ENCODE measurements at places on chromosomes 4 and X.
A peak's percentile ranks its signal among the peaks of the same experiment; 100 is the strongest.

DNA sequence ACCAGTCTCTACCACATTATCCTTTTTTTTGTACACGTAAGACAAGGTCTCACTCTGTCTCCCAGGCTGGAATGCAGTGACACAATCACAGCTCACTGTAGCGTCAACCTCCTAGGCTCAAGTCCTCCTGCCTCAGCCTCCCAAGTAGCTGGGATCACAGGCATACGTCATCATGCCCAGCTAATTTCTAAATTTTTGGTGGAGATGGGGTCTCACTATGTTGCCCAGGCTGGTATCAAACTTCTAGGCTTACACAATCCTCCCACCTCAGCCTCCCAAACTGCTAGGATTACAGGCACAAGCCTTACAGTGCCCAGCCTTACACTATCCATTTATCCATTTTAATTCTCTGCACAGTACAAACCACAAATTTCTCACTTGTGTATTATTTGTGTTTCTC, 58.0 kb downstream of the CLOCK start:
- H3K4me1 ChIP-seq: no peaks in the 10 kb centered on the region
- H3K27me3 ChIP-seq: no peaks in the 10 kb centered on the region
- DNase-seq: no peak
- no peak overlapping the region for H3K27ac ChIP-seq
- no peak overlapping the region for H3K4me3 ChIP-seq

GRCh38 chrX:110414679-110415439, 56.2 kb downstream of the RTL9 start:
- no peak overlapping the region for H3K27ac ChIP-seq
- no peaks in the 10 kb centered on the region for H3K36me3 ChIP-seq
- no peak for DNase-seq
- peaks cover 6% of the 10 kb centered on the region for H3K4me1 ChIP-seq

DNA sequence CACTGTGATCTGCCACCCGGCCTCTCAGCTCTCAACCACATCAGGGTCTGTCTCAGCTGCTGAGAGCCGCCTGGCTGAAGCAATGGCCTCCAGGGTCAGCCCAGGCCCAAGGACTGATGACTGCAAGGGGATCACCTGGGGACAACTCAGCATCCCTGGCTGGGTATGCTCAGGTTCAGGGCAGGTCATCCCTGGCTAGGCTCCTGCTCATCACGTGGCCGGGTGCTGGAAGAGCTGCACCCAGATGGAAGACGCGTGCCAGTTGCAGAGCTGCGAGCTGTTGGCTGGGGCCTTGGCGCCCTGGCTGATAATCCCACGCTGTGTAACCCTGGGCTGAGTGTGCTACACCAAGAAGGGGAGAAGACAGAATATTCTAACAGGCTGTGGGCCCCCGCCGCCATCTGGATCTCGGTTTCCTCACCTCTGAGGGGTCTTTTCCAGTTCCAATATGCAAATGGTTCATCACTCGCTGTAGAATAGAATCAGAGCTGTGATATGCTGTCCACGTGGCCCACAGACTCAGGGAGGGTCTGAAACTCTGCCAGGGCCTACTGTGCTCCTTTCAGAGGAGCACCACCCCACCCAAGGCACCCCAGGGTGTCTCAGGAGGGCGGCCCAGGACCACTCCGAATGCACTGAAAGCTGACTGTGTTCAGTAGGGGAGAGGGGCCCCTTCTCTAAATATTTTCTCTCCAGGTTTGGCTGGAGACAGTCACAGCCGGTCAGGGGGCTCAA, 338.8 kb downstream of the BCOR start:
- peaks cover 18% of the 10 kb centered on the region for H3K4me1 ChIP-seq
- no peak overlapping the region for H3K27ac ChIP-seq
- H3K27me3 ChIP-seq: no peaks in the 10 kb centered on the region
- no peaks in the 10 kb centered on the region for H3K36me3 ChIP-seq
- H3K4me3 ChIP-seq: no peak overlapping the region

DNA sequence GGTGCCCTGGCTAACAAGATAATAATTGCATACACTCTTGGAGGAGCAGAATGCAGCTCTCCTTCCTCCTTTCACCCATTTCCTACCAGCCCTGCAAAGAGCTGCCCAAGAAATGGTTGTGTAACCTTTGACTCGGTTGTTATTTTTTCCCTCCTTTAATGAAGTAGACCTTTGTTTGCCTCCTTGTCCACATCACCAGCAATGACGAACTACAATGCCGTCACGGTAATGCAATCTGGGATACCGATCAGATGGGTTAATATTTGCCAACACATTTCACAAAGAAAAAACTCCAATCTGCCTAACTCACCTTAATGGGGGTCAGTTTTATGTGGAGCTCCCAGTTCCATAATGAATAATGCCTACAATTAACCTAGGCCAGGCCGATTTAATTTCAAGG, 32.0 kb downstream of the GPRIN3 start:
- no peak for DNase-seq
- peaks cover 56% of the 10 kb centered on the region for H3K4me1 ChIP-seq
- H3K36me3 ChIP-seq: peaks cover 20% of the 10 kb centered on the region
- H3K27ac ChIP-seq: no peak overlapping the region
- H3K27me3 ChIP-seq: no peaks in the 10 kb centered on the region

- no peak overlapping the region for H3K27ac ChIP-seq
- peaks cover 2% of the 10 kb centered on the region for H3K27me3 ChIP-seq
- H3K4me3 ChIP-seq: no peak overlapping the region
- no peaks in the 10 kb centered on the region for H3K36me3 ChIP-seq
Observed at GRCh38 chr4:185779517-185779916, 32.5 kb downstream of the SORBS2 start.

GRCh38 chr4:52554612-52555355, 104.3 kb downstream of the USP46 start:
- DNase-seq: no peak
- no peak overlapping the region for H3K27ac ChIP-seq
- peaks cover 18% of the 10 kb centered on the region for H3K27me3 ChIP-seq
- H3K4me3 ChIP-seq: no peak overlapping the region

GRCh38 chr4:2558301-2558700, 21.9 kb downstream of the FAM193A start:
- H3K4me1 ChIP-seq: peaks cover 39% of the 10 kb centered on the region
- no peak overlapping the region for H3K4me3 ChIP-seq
- peaks cover 15% of the 10 kb centered on the region for H3K36me3 ChIP-seq
- H3K27me3 ChIP-seq: no peaks in the 10 kb centered on the region

- H3K27ac ChIP-seq: peak overlapping the region; percentile 8
- H3K4me3 ChIP-seq: no peak overlapping the region
- peaks cover 14% of the 10 kb centered on the region for H3K4me1 ChIP-seq
Observed at GRCh38 chrX:44314808-44315207, 28.7 kb downstream of the EFHC2 start.

DNA sequence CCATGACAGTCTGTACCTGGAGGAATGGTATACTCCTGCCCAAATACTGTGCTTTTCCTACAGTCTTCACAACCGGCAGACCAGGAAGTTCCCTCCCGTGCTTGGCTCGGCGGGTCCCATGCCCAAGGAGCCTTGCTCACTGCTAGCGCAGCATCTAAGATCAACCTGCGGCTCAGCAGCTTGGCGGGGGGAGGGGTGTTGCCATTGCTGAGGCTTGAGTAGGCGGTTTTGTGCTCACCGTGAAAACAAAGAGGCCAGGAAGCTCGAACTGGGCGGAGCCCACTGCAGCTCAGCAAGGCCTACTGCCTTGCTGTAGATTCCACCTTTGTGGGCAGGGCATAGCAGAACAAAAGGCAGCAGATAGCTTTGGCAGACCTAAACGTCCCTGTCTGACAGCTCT, 152.7 kb downstream of the TEX11 start:
- H3K4me1 ChIP-seq: peaks cover 23% of the 10 kb centered on the region
- H3K27me3 ChIP-seq: no peaks in the 10 kb centered on the region
- H3K36me3 ChIP-seq: peaks cover 4% of the 10 kb centered on the region
- DNase-seq: peak; percentile 81

GRCh38 chr4:5126857-5127256, 75.6 kb downstream of the STK32B start:
- H3K4me3 ChIP-seq: no peak overlapping the region
- H3K27me3 ChIP-seq: peaks cover 4% of the 10 kb centered on the region
- DNase-seq: no peak
- H3K27ac ChIP-seq: no peak overlapping the region
- no peaks in the 10 kb centered on the region for H3K36me3 ChIP-seq
- H3K4me1 ChIP-seq: no peaks in the 10 kb centered on the region

DNA sequence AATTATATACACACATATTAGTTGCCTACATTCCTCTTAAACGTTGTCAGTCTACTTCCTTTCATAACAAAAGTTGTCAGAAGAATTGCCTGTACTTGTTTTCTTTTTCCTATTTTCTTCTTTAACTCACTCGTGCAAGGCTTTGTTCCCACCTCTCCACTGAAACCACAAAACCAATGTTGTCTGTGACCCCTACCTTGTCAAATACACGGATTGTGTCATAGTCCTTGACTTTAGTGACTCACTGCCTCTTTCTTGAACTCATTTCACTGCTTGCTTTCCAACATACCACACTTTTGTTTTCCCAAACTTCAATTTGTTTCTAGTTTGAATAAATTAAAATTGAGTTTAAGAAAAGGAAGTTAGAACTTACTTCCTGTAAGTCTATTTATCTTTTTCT, 283.9 kb upstream of the AGA start:
- no peak for DNase-seq
- H3K27ac ChIP-seq: no peak overlapping the region
- no peaks in the 10 kb centered on the region for H3K36me3 ChIP-seq
- H3K4me3 ChIP-seq: no peak overlapping the region
- no peaks in the 10 kb centered on the region for H3K27me3 ChIP-seq
- no peaks in the 10 kb centered on the region for H3K4me1 ChIP-seq

- peak; percentile 39 for DNase-seq
- peak overlapping the region; percentile 99 for H3K27ac ChIP-seq
- peaks cover 56% of the 10 kb centered on the region for H3K4me1 ChIP-seq
- no peaks in the 10 kb centered on the region for H3K27me3 ChIP-seq
- H3K36me3 ChIP-seq: peaks cover 7% of the 10 kb centered on the region
Observed at GRCh38 chrX:56762220-56762619, 33.2 kb downstream of the NBDY start.

DNA sequence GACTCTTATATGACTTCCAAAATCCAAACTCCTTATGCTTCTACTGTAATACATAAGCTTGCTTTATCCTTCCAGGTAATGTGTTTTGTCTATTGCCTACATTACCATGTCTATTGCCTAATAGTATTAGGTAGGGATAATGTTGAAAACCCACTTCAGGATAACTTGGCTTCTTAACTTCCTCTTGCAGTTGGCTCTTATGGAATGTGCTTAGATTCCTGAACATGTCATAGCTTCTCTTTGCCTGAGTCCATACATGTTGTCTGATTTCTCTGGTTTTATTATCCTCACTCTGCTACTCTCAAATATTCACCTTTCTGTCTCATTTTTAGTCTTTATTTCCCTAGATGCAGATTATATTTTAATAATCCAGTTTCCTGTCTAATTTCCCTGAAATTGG, 599.9 kb downstream of the IL15 start:
- no peak overlapping the region for H3K4me3 ChIP-seq
- no peak for DNase-seq
- peaks cover 23% of the 10 kb centered on the region for H3K4me1 ChIP-seq
- H3K27ac ChIP-seq: no peak overlapping the region

- no peaks in the 10 kb centered on the region for H3K4me1 ChIP-seq
- no peaks in the 10 kb centered on the region for H3K27me3 ChIP-seq
- H3K36me3 ChIP-seq: no peaks in the 10 kb centered on the region
- no peak overlapping the region for H3K27ac ChIP-seq
Observed at GRCh38 chrX:102341867-102342266, 94.9 kb downstream of the NXF2 start.

GRCh38 chrX:1679238-1679637, 64.4 kb downstream of the ASMT start:
- peaks cover 23% of the 10 kb centered on the region for H3K4me1 ChIP-seq
- H3K4me3 ChIP-seq: no peak overlapping the region
- H3K27me3 ChIP-seq: no peaks in the 10 kb centered on the region
- DNase-seq: peak; percentile 63

DNA sequence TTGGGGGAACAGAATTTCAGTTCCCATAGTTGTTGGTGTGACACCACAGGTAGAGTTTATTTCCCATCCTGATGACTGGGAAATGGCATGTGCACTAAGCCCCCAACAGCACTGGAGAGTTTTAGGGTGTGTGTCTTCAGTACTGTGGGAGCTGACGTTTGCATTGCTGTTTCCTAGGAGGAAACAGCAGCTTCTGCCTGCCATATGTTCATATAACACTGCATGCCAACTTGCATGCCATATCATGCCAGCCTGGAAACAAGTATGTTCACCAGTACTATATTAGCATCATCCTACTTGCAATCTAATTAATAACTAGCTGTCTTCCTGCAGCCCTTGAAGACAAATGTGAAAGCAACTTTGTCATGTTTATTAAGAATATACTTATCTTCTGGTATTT, 58.2 kb downstream of the NAA11 start:
- no peak overlapping the region for H3K4me3 ChIP-seq
- no peaks in the 10 kb centered on the region for H3K4me1 ChIP-seq
- no peak overlapping the region for H3K27ac ChIP-seq
- H3K27me3 ChIP-seq: no peaks in the 10 kb centered on the region

DNA sequence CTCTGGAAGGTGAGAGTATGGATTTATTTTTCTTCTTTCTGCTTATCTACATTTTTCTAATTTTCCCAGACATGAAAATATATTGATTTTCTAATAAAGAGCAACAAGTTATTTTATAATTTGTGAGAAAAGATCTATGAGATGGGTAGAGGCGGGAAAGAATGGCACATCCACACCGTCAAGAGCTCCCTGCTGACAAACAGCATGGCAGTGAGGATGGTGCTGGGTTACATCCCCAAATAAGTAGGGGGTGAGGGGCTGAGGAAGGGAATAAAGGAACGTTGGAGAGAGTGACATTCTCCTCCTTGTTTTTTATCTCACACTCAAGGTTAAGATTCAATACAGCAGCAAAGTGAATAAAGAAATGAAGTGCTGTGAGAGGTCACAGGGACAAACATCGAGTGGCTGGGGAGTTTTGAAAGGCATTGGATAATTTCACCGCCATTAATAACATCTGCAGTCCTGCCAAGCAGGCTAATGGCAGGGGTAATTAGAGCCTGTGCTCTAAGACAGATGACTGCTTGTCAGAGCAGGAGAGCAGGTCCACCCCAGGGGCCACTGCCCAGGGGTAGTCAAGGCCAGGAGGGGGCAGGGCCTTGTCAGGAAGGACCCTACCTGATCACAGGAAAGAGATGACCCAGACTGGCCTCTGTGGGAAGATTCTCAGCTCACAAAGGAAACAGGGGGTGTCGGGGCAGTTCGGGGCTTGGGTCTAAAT, 323.8 kb downstream of the FBXW7 start:
- peaks cover 2% of the 10 kb centered on the region for H3K36me3 ChIP-seq
- H3K27me3 ChIP-seq: no peaks in the 10 kb centered on the region
- no peaks in the 10 kb centered on the region for H3K4me1 ChIP-seq
- H3K27ac ChIP-seq: no peak overlapping the region
- DNase-seq: no peak

DNA sequence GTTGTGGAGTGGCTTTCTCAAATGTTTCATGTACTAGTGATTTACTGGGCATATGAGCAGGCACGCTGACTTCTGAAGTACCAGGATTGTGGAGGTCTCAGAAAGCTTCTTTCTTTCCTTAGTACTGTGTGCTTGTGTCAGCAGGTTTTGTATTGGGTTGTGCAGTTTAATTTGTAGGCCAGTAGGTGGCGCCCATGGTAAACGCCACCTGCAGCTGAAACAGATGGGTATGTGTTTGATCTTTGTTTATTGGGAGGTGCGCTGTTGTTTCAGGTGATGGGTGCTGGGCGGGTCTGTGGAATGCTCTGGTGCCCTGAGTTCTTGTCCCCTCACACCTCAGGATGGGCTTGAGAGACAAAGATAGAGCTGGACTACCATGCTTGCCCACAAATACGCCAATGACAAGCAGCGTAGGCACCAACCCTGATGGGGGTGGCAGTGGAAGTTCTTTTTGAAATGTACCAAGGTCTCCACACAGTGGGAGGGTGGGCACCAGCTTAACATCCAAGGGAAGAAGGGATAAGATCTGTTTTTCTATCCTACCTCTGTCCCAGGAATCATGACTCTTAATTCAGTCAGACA, 141.5 kb downstream of the RPS6KA6 start:
- peak; percentile 19 for DNase-seq
- no peak overlapping the region for H3K27ac ChIP-seq
- no peak overlapping the region for H3K4me3 ChIP-seq
- H3K27me3 ChIP-seq: no peaks in the 10 kb centered on the region
- H3K36me3 ChIP-seq: no peaks in the 10 kb centered on the region

Data from activated CD4-positive, alpha-beta T cell treated with anti-CD3 and anti-CD28 coated beads for 36 hours (primary cell).